GM13976 (cell line): ENCODE measurements at places on chromosomes 3 and 15.
A peak's percentile ranks its signal among the peaks of the same experiment; 100 is the strongest.

GRCh38 chr3:189502256-189502655, 128.9 kb upstream of the TP63 start:
- DNase-seq = no peak

GRCh38 chr3:195019335-195019734, 251.6 kb downstream of the XXYLT1 start:
- DNase-seq = no peak

GRCh38 chr3:4581920-4582611, 88.9 kb downstream of the ITPR1 start:
- no peak for DNase-seq

DNA sequence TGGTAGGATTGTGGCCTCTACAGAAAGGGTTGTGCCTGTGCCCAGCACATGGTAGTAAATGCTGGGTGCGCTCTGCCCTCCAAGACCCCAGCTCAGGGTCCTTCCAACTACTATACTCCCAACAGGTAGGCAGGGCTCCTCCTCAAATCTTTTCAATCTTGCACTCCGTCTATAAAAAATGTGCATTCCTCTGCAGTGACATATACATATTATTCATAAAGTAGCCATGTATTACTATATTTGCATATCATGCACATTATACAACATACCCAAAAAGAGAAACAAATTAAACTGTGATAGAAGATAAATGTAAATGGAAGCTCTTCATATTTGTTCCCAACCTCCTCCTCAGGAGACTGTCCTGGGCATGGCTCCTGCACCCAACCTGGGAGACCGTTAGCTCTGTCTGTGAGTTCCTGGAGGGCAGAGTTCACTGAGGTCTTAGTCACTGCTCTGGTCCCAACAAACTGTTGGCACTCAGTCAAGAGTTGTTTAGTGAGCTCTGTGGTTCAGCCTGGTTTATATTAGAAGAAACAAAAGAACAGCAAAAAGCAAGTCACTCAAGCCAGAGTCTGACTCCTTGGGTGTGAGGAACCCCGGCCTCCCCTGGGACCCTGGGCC, 47.7 kb upstream of the GRIP2 start:
- no peak for DNase-seq

- DNase-seq = no peak
Measured at GRCh38 chr15:47412802-47413201, 304.5 kb upstream of the SEMA6D start.

- DNase-seq = no peak
Measured at GRCh38 chr3:158950178-158950901, 148.5 kb downstream of the MFSD1 start.

DNA sequence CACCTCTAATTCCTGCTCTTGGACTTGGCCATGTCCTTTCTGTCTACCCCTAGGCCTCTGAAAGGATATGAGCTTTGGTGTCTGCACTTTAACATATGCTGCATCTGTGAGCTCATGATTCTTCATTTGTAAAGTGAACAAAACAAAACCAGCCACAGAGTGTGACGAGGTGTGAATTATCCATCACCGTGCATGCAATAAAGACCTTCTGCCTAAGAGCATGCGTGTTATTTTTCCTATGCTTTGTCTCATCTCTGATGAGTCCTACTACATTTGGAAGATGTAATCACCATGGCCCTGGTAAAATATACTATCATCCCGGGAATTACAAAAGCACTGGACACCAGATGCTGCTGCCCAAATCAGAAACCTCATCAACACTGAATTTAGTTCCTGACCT, 103.5 kb upstream of the KCNAB1 start:
- DNase-seq = no peak

DNA sequence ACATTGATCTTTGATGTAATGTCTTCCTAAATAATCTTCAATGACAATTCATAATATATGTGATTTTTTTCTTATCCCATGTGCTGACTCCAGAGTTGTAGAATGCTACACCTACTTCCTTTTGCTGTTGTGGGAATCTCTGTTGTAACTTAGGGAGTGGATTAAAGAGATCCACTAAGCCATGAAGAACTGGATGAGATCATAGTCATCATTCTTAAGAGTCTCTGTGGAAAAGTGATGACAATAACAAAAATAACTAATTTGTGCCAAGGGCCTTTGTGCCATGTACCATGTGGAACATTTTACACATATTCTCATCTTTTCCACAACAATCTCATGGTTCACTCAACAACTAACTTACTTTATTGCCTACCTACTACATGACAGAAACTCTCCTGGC, 162.9 kb upstream of the PDZRN3 start:
- no peak for DNase-seq

GRCh38 chr3:24714436-24714835, 219.8 kb upstream of the THRB start:
- DNase-seq = no peak

- DNase-seq = no peak
Measured at GRCh38 chr15:48865370-48866079, 12.4 kb upstream of the EID1 start.

DNA sequence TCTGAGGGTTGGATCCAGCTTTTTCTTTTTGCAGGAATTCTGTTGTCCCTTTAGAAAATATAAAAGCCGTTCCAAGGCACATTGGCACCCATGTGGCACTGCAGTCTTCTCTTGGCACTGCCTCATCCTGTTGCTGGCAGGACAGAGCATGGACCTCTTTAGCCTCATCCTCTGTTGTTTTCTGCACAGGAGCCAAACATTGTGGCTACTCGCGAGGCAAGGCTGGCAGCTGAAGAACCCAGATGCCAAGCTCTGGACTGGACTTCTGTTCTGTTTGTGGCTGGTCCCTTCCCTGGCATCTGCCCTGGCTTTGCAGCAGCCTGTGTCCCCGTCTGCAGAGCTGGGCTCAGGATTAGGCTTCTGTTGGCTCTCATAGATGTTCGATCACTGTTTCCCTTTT, 224.7 kb upstream of the TBC1D5 start:
- DNase-seq = no peak

DNA sequence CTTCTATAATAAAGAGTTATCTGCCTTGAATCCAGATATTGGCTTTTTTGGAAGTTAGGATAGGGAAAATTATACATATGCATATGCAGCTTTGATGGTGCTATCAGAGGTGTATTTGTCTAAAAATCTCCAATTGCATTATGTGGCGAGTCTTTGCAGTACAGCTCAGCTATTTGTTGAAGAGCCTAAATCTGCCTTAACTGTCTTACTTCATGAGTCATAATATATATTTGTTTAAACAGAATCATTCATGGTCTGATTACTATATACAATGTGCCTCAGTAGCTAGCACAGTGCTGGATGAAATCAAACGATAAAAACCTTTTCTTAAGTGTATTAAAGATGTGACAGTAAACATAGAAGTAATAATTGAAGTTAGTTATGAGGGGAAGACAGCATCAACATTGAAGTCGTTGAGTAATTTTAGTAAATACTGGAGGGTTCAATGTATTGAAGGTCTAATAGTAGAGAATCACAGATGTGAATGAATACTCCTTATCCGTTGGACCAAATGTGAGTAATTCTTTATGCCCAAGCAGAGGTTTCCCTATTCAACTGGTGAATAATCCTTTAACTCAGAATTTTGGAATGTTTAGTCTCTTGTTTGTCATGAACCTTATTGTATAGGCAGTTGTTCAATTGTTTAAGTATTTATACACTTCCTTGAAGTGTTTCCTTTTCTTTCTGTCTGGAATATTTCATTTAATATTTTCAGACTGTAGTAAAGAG, 74.8 kb upstream of the NAALADL2 start:
- no peak for DNase-seq

DNA sequence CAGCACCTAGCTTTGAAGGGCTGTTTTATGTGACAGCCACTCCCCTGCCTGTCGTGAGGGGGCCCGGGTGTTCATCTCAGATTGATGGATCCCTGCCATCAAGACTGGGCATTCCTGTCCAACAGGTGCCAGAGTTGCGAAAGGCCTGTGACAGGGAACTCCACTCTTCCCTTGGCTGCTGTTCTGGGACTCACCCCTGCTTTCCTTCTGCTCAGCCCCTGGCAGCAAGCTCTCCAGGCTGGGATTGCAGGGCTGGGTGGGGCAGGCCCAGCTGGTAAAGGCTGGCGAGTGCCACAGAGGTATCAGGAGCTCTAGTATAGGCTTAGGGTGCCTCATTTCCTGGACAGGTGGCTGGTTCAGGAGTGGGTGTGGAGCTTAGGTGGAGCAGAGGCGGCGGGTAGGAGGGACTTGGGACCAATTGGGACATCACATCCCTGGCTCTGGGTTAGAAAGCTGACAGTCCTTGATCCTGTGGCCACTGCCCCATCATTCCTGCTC, at the start of gene PLA2G4B:
Gene PLA2G4B (plus strand): TSS at position 448 of the 498 bp plus-strand sequence. CDS start 67 bp downstream, outside the sequence.
- no peak for DNase-seq

DNA sequence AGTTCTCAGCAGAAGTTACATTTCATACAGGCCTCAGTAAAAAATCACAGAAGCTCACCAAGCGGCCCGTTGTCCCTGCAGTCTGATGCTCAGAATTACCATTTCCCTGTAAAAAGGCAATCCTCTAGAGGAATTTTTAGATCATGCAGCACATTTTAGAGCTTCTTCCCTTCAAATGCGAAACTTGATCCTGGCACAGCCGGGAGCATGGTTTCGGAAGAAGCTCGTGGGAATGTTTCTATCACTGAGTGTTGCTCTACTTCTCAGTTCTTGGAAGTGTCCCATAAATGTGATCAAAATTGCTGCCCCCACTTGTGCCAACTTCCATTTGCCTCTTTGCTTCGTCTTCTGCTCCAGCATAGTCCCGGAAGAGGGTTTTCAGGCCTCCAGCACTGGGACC, 3.8 kb upstream of the H1-8 start:
- no peak for DNase-seq

DNA sequence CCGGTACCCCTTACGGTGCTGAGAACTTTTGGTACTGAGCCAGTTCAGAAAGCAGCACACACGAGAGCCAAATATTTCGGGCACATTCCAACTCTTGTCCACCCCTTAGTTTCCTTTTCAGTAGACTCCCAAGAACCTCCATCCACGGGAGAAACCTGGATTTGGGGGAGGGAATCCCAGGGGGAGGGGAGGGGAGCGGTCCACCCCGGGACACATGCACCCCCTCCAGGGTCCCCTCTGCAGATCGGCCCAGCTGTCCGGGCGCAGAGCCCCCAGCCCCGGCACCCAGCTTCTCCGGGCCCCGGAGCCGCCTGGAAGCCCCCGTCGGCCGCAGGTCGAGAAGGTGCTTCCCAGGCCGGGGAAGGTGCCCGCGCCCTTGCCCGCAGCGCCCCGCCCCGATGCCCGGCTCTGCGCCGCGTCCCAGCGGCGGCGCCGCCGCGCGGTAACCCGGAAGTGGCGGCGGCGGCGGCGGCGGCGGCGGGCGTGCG, 455 bp upstream of the ABHD17C start:
- DNase-seq = peak; percentile 31

- DNase-seq = no peak
Measured at GRCh38 chr3:194154346-194154745, 18.4 kb downstream of the HES1 start.

DNA sequence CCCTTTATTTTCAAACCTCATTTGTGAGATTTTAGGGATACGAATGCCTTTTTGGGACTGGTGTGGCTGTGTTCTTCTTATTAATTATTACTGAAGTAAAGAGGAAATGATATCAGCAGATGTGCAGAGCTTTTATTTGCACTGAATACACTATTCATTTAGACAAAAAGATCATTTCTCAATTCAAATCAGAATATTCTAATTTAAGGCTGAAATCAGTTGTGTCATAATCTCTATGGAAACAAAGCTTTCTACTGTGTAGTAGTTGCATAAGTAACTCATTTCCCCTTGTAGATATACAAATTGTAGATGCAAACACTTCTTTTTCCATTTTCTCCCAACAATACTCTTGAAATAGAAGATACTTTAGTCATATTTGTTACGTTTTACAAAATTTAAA, 56.0 kb downstream of the PDE8A start:
- no peak for DNase-seq

DNA sequence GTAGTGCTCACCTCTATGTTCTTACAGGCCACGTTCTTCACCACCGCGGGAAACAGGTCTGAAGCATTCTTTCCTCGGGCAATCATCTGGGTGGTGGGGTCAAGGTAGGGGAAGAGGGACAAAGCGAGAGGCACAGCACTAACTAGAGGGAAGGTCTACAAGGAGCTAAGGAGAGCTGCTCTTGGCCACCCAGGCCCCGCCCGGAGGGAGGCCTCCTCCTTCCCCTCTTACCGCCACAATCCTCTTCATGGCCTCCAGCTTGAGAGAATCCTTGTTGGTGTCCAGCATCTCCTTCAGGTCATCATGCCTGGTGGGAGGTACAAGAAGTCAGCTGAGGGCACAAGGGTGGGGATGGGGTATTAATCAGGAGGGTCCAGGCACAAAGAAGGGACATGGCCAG, 20.5 kb downstream of the AP3B2 start:
- DNase-seq = no peak

DNA sequence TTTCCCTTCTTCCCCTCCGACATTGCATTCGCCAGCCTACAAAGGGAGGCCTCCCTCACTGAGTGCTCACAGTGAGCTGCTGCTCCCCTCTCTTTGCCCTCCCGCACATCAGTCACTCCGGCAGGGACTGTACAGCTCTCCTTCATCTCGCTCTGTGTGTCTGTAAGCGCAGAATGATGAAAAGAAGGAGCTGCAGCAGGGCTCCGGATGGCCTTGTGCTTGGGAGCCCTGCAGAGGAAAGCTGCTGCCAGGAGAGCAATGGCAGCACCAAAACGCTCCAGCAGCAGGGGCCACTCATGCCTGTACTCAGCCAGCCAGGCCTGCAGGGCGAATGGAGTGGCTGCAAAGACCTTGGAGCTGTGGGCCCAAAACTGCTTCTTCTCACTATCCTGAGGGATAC, 107.0 kb upstream of the NSMCE3 start:
- no peak for DNase-seq

DNA sequence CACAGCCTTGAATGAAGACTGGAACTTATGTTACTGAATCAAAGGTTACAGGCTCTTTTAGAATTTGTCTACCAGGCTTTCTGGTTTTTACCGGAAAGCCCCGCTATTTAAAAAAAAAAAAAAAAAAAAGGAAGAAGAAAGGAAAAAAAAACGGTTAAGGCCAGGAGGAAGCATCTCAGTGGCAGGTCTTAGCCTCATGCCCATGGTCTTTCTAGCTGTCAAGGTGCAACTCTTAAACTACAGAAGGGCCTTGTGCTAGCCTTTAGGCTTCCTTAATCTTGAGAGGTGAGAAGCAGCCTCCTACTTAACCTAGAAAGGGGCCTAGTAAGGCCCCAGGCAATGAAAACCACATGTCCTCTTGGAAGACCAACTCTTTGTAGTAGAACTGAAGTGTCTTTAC, 77.5 kb downstream of the TBC1D5 start:
- DNase-seq = no peak

GRCh38 chr3:50204804-50205412, at the start of gene SLC38A3:
Gene SLC38A3, plus strand, starts transcription at chr3:50205271. Its CDS starts 8,929 bp downstream, at chr3:50214200.
- DNase-seq = no peak

DNA sequence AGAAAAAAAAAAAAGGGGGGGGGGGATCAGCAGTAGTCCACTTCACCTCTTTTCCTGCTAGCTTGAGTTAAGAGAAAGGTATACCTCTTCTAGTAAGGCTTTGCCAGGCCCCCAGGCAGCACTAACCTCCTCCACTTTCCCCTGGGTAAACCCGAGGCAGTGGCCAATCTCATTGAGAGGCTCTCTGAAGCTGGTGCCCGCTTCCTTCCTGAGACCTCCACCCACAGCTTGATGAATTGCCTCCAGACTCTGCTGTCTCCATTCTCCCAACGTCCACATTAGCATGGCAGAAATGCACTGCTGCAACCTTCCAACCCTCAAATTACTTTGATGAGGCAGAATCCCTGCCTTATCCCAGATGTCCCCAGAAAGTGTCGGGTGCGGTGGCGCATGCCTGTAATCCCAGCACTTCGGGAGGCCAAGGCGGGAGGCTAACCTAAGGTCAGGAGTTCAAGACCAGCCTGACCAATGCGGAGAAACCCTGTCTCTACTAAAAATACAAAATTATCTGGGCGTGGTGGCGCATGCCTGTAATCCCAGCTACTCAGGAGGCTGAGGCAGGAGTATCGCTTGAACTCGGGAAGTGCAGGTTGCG, 15.3 kb downstream of the RLBP1 start:
- DNase-seq = no peak

GRCh38 chr3:48820612-48821324, 26.9 kb downstream of the PRKAR2A start:
- DNase-seq = no peak
